ENCODE measurements at places on chromosomes 13 and 19.

DNA sequence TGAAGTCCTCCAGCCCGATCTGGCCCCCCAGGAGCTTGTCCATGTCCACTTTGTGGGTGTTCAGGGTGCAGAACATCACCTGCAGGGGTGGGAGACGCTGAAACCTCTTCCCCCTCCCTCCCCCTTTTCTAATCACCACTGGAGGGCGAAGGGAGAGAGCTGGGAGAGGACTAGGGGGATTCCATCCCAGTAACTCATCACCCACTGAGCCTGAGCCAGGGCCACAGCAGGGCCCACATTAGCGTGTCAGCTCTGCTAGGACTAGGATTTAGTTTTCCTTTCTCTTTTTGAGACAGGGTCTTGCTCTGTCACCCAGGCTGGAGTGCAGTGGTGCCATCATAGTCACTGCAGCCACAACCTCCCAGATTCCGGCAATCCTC is 5.5 kb upstream of the PTGER1 start:
- no peak for DNase-seq

- DNase-seq, result no peak
Observed at GRCh38 chr13:32645854-32646253, 59.6 kb downstream of the PDS5B start.

DNA sequence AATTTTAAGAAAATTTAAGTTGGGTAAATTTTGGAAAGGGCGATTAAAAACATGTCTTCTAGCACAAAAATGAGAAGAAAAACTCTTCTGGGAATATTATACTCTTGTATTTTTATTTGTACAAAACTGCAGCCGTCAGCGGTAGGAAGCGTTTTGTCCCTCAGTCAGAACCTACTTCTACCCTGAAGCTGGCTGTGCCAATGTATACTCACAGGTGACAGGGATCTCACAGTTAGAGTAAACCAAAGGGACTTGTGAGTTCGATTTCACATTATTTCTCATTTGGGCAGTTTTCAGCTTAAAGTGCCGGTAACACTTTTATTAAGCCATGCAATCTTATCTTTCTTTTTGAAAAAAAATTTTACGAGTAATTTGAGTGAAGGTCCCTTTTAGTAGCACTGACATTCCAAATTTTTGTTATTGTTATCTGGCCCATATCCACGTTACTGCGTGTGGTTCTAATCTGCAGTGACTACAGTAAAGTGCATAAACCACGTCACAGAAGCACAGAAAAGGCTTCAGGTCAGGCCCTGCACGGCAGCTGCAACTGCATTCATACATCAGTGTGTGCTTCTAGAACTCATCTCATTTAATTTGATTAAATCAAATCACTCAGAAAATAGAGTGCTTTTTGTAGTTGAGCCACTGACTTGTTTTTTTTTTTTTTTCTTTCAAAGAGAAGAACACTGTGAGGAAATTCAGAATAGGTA is 387.3 kb downstream of the LIG4 start:
- no peak for DNase-seq

- DNase-seq, result no peak
Observed at GRCh38 chr19:31706691-31707620, 357.7 kb upstream of the TSHZ3 start.

GRCh38 chr13:97188207-97188606 is 33.9 kb upstream of the MBNL2 start:
- DNase-seq, result no peak

DNA sequence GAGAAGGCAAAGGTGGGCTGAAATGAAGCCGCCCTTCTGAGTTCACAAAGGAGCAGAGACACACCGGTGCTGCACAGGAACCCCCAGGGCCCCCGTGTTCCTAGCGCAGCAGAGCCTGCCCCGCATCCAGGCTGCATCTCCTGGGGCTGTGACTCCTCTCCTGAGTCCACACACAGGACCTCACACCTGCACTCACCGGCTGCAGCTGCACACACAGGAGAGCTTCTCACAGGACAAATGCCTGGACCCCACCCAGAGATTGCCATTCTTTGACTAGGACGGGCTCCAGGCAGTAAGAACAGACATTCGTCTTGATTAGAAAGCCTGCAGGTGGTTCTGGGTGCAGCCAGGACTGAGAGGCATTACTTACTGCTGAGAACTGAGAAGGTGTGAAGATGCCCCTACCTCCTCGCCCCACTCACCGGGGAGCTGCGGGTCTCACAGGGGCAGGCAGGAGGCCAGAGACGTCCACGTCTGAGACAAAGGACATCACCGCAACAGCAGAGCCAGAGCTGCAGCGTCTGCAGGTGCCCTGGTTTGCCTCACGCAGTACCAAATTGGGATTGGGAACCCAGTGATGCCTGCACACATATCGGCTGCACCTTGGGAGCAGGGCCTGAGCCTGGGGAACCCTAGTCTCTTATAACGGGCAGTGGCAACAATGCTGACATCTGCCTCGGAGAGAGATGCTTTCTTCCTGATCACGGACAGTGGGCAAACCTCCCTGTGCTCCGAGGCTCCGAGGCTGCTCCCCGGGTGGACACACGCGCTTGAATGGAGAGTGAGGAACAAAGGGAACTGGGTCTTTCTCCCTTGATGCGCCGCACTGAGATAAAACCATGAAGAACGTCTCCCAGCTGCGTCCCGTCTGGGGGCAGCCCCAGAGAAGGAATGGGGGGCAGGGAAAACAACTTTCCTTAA is 50.4 kb downstream of the RASA3 start:
- no peak for DNase-seq

DNA sequence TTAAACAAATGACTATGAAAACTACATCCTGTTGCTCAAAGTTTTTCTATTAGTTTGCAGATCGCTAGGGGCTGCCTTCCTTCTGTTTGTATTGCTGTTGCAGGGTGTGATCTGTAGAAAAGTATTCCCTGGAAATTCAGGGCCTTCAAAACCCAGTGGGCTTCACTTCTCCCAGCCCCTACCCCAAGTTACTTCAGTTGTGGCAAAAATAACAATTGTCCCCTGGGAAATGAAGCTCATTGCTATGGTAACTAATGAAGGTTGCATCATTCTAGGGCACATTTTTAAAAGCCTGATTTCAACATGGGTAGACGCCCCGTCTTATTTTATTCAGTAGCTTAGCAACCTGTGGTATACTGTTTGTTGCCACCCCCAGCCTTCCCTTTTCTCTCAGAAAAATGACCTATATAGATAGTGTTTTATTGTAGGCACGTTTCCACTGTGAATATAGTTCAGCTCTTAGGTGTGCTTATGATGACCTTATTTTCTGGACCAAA is 60.9 kb downstream of the WDFY2 start:
- DNase-seq, result no peak

GRCh38 chr19:10952809-10953208 is 8.0 kb upstream of the SMARCA4 start:
- DNase-seq, result no peak

DNA sequence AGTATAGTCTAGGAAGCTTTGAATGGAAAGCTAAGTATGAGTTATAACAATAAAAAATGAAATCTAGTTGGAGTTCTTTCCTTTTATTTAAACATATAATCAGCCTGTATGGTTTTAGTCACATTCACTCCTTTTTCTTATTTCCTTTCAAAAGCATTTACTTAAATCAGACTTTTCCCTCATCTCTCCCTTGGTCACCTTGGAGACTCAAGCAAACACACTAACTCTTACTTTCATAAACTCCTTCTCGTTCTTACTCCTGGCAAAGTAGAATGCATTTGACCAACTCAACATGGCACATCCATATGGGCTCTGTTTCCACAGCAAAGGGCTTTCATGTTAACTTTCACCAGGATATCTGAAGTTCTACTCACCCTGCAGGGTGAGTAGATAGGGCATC is 400.0 kb downstream of the LMO7 start:
- DNase-seq, result no peak

- DNase-seq, result no peak
Observed at GRCh38 chr19:41935760-41936415, 7.6 kb upstream of the ERFL start.

DNA sequence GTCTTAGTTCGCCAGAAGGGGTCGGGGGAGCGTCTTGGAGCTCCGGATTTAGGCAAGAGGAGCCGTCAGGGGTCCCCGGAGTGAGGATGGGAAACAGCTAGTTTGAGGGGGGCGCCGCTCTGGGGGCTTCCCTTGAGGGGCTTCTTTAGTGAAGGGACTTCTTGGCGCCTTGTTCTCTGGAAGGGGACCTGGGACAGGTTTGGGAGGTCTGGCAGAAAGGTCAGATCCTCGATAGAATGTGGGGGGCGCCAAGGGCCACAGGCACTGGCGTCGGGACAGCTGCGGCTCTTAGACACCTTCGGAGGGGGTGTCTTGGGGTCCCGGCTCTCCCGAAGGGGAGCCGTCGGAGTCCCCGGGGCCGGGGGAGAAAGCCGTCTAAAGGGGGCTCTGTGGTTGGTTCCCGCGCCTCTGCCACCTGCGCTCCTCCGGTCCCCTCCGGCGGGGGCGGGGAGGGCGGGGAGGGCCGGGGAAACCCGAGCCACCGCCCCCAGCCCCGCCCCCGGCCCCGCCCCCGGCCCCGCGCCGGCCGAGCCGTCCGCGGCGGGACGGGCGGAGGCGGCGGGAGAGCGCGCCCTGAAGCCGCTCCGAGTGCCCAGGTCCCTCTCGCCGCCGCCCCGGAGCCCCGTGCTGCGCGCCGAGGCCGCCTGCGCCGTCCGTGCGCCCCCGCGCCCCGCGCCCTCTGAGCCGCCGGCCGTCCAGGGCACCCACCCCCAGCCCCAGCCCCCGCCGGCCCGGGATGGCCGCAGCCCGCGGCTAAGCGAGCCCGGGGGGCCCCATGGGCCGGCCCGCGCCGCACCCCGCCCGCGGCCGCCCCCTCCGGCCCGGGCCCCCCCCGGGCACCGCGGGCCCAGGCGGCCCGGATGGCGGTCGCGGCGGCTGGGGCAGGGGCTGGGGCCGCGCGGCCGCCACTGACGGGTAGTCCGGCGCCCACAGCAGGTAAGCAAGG is at the start of gene NRTN:
Gene NRTN (plus strand): TSS at position 552 of the 946 bp plus-strand sequence. CDS start 19,099 bp downstream, outside the sequence.
- DNase-seq, result no peak

GRCh38 chr19:8578642-8579265 is 1.5 kb upstream of the MYO1F start:
- no peak for DNase-seq

GRCh38 chr19:29509456-29509855 is 16.3 kb upstream of the VSTM2B start:
- DNase-seq, result no peak

DNA sequence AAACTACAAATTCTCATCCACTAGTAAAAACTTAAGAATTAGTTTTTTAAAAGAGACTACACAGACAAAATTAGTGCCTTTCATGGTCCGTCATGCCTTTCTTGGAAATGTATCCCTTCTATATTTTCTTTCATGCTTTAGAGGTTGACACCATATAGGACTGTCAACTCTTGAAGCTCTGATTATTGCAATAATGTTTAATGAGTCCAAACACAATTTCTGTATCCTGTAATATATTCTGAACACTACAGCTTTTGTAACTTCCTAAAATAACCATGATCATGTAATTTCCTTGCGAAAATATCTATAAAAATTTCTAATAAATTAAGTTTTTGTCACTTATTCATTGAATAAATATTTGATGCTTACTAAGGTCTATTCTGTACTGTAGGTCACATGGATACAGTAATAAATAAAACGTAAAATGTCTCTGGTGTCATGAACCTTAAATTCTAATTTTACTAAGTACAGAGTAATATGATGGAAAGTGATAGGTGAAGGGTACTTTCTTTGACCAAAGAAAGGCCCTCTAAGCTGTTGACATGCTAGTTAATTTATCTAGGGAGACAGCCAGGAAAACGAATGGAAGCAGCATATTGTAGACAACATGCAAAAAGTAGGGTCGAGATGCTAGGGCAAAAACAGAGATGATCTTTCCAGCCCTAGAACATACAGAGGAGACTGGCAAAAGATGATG is 687.3 kb upstream of the PCDH9 start:
- DNase-seq, result no peak

- DNase-seq, result no peak
Observed at GRCh38 chr13:52845766-52846566, 2.5 kb downstream of the PCDH8 start.

- DNase-seq, result no peak
Observed at GRCh38 chr13:90201676-90202460, 1145.6 kb upstream of the MIR17HG start.

DNA sequence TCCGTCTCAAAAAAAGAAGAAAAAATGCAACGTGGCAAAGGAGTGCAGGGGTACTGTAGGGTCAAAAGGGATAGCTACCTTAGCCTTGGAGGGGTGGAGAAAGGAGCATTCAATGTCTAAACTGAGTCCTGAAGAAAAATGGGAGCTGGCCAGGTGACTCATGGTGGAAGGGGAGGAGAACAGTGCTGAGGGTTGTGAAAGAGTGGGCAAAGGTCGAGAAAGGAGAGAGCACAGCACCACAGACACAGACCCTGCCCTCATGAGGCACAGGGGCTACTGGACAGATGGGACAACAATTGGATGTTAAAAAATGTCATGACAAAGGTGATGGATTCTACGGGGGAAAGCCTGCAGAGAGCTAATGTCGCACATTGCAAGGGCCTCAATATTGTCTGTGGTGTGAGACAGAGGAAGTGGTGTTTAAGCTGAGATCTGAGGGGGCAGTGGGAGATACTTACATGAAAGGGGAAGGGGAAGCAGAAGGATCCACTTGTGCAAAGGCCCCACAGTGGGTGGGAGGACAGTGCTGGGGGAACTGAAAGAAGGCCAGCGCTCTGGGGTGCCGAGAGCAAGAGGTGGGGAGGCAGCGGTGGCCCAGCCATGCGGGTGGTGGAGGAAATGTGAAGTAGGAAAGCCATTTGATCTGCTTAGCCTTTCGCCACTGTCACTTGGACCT is 42.9 kb upstream of the URAD start:
- DNase-seq, result no peak

GRCh38 chr13:94305934-94306333 is 173.5 kb downstream of the DCT start:
- DNase-seq, result no peak

DNA sequence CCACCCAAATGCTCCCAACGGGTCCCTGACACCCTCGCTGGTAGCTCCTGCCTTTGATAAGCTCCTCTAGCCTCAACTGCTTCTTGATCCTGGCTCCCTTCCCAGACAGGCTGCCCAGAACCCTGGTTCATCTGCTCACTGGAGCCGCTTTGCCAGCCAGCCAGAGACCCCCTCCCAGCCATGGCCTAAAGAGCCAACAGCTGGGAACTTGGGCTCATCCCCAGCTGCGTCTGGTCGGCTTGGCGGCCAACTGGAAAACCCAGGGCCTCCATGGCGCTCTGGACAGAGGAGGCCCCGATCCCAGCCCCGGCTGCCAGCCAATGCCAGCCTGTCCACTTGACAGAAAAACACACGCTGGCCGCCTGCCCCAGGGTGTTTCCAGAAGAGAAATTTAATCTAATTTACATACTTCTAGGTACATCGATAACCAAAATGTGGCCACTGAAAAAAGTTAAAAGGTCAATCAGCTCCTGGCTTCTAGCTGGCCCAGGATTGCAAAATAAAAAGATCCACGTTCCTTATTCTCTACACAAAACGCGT is 3.0 kb upstream of the AKAP8L start:
- DNase-seq, result no peak

DNA sequence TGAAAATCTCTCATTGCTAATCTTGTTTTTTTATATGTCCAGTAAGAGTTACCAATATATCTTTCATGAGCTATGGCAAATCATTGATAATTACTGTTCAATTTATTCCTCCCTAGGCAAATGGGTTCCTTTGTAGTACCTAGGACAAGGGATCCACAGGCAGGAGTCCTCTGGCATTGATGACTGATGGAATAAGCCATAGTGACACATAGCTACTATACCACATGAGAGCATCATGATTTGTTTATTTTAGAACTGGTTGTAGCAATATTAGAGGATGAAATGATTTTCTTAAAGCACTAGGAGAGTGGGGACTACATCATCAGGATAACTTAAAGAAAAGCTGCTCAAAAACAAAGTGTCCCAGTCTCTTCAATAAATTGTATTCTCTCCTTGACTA is 21.7 kb upstream of the MAB21L1 start:
- no peak for DNase-seq
